AG08396 (cell line): ENCODE measurements at places on chromosomes 3 and 15.

DNA sequence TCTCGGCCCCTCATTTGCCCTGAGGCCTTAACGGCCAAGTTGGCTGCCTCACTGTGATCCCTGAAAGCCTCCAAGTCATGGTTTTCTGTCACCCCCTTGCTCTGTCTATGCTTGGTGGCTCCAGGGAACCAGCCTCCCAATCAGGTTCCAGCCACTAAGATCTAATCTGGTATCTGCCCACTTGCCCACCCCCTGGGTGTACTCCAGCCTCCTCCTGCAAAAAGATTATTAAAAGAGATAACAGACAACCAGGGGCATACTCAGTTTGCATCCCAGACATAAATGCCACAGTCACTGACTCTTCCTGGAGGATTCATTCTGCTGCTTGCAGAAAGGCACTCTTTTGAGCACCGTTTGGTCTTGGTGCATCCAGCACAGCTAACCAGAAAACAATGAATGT lies 103.9 kb downstream of the NTRK3 start:
- DNase-seq = no peak

- DNase-seq = no peak
Measured at GRCh38 chr15:29349196-29349595, 79.6 kb upstream of the NSMCE3 start.

GRCh38 chr15:56948000-56948763 lies 29.7 kb downstream of the TCF12 start:
- no peak for DNase-seq

- DNase-seq = no peak
Measured at GRCh38 chr3:120048355-120049041, 45.7 kb downstream of the GSK3B start.

- DNase-seq = no peak
Measured at GRCh38 chr3:175512700-175513099, 653.6 kb downstream of the NAALADL2 start.

- DNase-seq = no peak
Measured at GRCh38 chr15:69021895-69022294, 7.4 kb downstream of the NOX5 start.

- DNase-seq = no peak
Measured at GRCh38 chr3:115503394-115503793, 119.9 kb upstream of the GAP43 start.

DNA sequence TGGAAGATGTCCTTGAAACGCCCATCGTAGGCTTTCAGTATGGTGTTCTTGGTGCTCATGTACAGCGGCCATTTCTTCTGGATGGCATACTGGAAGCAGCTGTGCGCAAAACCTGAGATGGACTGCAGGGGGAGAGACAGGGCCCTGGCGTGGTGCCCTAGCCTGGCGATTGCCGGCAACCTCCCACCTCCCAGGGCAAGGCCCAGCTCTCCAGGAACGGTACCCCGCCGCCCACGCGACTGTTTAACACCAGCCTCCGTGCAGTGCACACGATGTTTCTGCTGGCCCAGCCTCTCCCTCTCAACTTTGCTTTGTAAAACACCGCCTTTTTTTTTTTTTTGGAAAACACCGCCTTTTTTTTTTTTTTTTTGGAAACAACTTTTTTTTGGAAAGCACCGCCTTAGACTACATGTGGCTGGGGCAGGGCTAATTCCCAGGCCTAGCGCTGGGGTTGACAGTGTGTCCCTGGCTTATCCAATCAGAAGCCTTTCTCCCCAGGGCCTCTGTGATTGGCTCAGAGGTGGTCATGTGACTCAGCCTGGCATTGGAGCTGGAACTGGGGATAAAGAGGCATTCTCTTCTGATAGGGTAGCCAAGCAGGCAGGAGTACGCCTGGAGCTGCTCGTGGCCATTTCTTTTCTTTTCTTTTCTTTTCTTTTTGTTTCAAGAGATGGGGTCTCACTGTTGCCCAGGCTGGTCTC lies 14.7 kb downstream of the IDH2 start:
- peak; percentile 78 for DNase-seq

DNA sequence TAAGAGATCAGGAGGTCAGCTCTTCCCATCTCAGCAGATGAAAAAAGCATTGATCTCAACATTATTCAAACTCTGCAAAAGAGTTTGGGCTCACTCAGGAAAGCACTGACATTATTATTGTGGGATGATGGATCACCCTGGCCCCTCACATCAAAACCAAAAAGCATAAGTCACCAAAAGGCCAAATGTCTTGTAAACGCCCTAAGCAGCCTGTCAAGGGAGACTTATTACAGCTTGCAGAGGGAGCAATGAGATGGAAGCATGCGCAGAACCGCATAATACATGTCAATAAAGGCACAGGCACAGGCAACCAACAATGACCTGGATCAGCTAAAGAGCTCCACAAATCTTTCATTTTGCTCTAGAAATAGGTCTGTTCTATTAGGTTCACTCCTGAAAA lies 4.6 kb downstream of the FSIP1 start:
- DNase-seq = no peak

DNA sequence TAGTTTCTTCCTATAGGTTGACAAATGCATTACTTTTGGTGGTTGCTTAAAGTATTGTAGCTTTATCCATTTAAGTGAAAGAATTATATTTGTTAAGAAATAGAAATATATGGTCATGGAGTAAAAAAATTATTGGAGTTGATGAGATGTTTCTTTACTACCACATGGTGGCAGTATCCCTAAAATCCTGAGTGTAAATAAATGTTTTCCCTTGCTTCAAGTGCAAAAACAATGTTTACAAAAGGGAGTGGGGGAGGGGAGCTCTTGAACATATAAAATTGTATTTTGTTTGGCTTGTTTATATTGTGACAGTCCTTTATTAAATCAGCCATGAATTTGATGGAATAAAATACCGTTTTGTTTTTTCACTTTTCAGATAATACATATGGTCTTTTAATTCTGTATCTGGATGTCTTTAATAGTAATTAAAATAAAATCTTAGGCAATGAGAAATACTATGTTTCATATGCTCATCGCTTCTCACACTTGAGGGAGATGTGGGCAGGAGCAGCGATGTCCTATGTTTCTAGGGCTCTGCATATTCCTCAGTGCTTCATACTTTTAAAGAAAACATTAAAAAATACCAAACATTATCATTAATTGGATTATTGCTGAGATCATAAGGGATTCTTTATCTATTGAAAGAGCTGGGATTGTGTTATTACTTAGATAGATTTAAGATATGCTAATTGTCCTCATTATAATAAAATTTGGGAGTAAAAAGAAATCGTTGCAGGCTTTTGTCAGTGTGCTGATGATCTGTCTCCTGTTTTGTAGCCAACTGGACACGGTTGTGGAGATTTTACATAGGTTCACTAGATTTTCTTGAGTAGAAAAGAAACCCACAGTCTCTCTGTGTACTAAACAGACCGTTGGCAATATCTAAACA lies 349.7 kb downstream of the TUSC7 start:
- no peak for DNase-seq

DNA sequence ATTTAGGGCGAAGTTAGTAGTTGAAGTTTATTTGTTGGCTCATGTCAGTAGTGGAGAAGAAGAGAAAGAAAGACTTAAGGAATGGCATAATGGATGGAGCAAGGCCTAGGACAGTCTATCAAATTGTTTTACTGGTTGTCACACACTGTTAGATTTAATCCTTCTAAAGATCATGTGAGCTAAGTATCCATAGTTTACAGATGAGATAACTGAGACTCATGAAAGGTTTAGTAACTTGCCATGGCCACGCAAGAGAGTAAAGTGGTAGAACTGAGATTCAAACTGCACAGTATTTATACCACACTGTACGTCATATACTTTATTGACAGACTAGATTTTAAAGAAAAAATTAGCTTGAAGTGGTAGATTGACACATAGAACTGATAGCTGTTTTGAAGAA lies 11.4 kb downstream of the SPRED1 start:
- DNase-seq = peak; percentile 22

DNA sequence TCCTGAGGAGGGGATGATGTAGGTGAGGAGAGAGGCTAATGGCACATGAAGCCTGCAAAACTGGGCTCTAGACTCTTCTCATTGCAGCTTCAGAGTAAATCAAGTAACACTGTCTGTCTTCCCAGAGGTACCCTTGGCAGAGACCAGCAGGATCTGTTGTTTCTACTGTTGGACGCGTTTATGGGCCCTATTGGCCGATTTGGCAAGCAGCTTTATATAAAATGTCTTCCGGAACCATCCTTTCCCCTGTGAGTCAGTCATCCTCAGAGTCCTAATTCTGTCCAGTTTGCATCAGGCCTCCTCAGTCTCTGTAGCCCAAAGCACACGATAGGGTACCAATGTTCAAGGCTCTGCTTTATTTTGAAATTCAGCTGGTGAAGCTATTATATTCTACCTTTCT lies 325.9 kb downstream of the RORA start:
- DNase-seq = no peak

DNA sequence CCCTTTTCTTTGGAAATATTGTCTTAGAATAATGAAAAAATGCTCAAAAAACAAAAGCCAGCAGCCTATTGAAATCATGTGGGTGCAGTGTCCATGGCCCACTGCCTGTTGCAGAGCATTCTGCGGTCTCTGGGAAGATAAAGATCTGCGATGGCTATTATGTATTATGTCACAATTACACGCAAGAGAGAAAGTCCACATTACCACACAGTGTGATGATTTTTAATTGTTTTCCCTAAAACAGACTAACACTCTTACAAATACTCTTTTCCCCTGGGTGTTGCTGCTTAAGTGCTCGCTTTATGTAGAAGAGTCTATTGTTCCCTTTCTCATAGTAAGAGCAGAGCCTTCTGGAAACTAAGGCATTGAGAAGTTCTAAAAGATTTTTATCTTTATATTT lies 32.2 kb downstream of the SSR3 start:
- no peak for DNase-seq

GRCh38 chr15:40430271-40430805 lies 10.4 kb upstream of the BAHD1 start:
- peak; percentile 53 for DNase-seq

GRCh38 chr15:68500363-68501258 lies 68.6 kb upstream of the ITGA11 start:
- no peak for DNase-seq

- DNase-seq = no peak
Measured at GRCh38 chr3:183161552-183162336, 790 bp downstream of the LAMP3 start.

- DNase-seq = no peak
Measured at GRCh38 chr3:150118219-150118618, 147.5 kb upstream of the PFN2 start.

DNA sequence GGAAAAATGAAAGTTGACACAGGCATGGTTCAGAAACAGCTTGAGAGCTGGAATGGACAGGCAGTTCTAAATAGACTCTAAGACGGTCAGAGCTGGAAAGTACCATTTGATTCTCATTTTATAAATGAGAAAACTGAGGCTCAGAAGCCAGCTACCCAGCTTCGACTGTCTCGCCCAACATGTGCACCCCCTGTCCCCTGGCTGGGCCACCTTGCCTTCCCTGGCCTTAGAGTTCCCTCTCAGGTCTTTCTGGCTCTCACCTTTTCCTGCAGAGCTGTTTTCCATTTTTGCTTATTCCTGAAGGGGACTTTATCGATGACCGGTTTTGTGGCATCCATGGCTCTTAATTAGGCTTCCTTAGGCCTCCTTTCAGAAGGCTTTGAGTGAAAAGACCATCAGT lies 17.3 kb upstream of the DOCK3 start:
- DNase-seq = no peak

DNA sequence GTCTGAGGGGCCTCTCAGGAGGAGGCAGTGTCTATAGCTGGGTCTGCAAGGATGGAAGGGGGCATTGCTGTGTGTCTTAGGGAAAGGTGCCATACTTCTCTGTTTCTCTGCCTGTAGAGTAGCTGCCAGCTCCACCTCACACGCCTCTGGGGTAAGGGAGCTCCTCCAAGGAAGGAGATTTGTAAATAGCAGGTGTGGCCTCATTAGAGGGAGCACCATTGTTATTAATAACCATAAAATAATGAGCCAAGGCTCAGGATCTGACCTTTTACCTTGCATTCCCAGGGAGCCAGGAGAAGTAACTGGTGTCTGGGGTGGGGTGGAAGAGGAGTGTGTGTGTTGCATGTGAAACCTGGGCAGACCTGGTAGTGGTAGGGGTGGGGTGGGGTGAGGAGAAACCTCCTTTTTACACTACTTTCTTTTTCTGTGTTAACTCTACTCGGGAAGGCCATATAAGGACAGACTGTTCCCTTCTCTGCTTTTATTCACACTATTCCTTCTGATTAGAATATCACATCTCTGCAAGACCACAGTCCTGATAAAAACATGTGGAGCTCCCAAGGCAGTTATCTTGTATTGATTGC lies 2.2 kb upstream of the C15orf39 start:
- DNase-seq = no peak

GRCh38 chr3:87541723-87542122 lies 265.3 kb upstream of the POU1F1 start:
- no peak for DNase-seq

DNA sequence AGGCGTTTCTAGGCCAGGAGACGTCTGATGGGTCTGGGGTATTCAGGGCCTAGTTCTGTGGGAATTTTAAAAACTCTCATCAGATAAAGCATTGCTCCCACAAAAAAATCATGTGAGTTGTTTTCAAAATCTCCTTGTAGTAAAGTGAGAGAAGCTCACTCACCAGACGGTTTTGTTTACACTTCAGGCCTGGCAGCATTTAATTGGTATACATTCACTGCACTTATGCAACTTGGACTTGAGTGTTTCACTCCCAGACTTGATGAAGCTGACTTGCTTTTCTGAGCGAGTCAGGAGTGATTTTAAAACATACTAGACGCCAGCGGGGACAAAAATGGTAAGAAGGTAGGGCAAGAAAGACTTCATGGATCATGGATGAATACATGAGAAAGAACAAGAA lies 75.2 kb downstream of the SLCO3A1 start:
- no peak for DNase-seq

- no peak for DNase-seq
Measured at GRCh38 chr3:77091809-77092208, 51.9 kb downstream of the ROBO2 start.

DNA sequence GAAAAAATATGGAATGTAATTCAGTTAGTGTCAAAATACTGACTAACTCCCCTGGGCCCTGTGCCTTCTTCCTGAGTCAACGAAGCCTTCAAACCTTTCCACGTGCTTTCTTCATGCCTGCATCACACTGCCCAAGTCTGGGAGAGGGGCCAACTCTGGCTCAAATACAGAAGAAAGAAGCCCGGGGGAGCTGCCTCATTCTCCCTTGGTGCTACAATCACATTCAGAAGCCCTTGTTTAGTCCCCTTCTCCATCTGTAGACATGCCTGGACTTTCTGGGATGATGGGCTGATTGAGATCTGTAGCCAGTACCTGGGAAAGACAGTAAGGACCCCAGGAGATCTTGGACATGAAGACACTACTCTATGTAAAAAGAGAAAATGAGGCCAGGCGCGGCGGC lies 77.8 kb upstream of the GSK3B start:
- peak; percentile 17 for DNase-seq

- DNase-seq = no peak
Measured at GRCh38 chr15:60462027-60462426, 16.9 kb downstream of the ICE2 start.
